ENCODE measurements at places on chromosomes 5 and 9.
A peak's percentile ranks its signal among the peaks of the same experiment; 100 is the strongest.

DNA sequence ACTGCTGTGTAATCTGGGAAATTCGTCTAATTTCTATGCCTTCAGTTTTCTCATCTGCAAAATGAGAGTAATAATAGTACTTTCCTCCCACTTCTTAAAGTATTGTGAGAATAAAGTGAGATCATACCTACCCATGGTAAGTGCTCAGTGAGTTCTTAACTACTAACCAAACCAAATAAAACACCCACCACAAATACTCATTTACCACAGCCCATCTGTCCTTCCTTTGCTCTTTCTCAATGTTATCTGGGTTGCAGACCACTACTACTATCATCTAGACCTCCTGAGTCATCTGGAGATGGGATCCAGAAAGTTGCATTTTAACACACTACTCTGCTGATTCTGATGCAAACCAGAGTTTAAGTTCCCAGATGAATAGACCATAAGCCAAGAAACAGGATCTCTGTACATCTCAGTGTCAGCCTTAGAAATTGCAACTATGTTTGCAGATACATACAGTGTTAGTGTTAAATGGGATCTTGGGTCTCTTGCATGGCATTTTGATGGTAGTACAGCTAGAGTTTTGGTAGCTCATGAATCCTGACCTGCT lies 105.4 kb upstream of the ATP10B start:
- DNase-seq, result no peak

DNA sequence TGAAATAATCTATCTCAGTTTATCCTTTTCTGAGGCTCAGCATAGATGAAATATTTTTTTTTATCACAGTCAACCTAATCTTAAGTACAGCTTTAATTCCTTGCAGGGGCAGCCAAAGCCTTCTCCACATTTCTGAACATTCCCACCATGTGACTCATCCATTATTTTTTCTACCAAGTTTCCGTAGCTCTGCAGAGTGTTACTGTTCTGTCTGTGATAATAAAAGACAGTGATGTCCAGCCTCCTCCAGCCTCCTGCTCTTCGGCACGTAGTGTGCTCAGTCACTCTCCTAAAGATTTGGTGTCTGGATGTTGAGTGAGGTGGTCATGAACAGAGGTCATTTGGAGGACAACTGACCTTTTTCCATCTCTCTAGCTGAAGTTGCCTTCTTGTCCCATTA lies 338.1 kb upstream of the ADAMTS16 start:
- DNase-seq, result no peak

DNA sequence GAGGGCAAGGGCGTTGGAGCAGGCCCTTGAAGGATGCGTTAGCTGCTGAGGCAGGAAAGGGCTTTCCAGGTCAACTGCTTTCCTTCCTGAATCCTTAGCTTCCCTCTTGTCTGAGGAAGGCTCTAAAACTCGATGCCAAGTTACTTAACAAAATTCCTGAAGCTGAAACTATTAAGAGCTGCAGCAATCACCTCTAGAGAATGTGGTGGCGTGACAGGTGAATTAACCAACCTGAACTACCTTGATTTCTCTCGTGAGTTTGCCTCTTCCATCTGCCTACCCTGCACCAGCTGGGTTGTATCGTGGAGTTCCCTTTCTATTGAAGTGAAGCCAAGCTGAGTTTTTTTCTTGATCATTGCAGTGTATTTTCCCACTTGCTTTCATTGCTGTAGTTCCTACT lies 96.1 kb downstream of the PDE8B start:
- DNase-seq, result no peak

DNA sequence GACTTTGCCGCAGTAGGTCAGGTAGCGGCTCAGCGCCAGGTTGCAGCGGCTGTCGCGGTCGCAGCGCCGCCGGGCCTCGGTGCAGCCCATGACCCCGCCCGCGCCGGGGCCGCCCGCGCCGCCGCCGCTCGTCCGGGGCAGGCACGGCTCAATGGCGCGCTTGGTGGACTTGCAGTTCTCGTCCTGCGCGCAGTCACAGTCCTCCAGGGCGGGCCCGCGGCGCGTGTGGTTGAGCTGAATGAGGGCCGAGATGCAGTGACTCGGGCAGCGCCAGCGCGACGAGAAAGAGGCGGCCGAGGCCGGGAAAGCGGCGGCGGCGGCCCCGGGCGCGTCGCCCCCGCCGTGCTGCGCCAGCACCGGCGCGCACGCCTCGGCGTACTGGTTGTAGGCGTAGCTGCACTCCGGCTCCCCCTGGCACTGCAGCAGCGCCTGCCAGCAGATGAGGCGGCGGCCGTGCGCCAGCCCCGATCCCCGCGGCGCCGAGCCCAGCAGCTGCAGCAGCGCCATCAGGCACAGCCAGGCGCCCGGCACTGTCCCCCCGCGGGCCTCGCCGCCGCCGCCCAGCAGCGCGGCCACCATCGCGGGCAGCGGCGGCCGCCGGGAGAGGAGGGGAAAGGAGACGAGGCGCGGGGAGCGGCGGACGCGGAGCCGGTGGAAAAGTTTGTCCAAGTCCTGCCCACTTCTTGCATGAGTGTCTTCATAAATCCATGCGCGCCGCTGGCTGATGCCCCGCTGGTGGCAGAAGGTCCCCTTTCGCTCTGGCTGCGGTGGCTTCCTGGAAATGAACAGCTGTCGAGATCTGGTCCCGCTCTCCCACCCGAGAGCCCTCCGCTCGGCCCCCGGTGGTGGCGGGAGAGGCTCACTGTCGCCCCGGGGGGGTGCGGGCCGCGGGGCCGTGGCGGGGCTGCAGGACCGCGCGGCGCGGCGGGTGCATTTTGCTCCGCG lies 833 bp downstream of the GAS1 start:
- peak; percentile 52 for DNase-seq

DNA sequence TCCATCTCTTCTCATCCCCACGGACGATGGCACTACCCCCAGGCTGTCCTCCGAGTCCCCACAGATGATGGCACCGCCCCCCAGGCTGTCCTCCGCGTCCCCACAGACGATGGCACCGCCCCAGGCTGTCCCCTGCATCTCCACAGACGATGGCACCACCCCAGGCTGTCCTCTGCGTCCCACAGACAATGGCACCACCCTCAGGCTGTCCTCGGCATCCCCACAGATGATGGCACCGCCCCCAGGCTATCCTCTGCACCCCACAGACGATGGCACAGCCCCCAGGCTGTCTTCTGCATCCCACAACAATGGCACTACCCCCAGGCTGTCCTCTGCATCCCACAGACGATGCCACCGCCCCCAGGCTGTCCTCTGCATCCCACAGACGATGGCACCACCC lies 57.4 kb upstream of the PTCH1 start:
- DNase-seq, result no peak

GRCh38 chr5:149860801-149861322 lies 83.7 kb downstream of the PDE6A start:
- no peak for DNase-seq

GRCh38 chr9:114178756-114179450 lies 23.6 kb downstream of the COL27A1 start:
- no peak for DNase-seq

- no peak for DNase-seq
Measured at GRCh38 chr5:92401492-92401891, 1018.4 kb upstream of the ARRDC3 start.

- DNase-seq, result no peak
Measured at GRCh38 chr9:136943291-136944211, 987 bp downstream of the FBXW5 start.

DNA sequence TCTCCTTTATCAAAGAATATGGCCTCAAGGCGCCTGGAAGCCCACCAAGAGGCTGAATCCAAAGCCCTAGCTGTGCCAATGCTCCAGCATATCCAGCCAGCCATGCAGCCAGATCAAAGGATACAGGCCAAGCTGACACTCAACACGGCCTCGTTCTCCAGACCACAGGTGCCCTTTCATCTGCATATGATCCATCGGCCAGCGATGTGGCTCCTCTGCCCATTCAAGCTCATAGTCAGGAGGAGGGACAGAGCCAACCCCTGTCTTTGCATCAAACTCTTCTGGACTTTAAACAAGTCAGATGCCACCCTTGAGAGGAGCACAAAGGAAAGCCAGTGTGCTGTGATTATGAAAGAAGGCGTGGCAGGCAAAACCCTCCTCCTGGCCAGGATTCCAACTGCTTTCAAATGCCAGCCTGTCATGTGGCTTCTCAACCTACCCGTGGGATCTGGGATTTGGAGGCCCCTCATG lies 42.5 kb downstream of the ADAM19 start:
- DNase-seq, result no peak

DNA sequence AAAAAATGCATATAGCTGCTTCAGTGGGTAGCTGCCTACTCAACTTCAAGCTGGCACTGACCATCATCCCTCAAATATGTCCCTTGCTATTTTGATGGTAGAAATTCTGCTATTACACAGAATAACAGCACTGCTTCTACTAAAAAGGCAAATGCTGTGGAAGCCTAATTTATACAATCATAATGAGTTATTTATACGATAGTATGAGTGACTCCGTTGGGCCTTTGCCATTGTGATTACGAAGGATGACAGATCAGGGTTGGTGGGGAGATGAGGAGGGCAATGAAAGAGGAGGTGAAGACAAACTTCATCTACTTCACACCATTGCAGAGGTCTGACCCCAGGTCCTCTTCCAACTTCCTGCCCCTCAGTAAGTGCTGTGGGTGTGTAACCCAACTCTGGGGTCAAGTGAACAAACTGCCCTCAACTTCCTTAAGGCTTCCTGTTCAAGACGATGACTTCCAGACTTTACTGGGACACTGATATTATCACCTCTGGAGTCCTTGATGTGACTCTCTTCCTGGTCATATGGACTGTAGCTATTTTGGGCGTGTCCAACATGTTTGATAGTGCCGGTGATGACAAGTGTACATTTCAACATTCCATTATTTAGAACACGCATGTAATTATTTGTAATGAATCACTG lies 74.1 kb upstream of the RPS23 start:
- no peak for DNase-seq

DNA sequence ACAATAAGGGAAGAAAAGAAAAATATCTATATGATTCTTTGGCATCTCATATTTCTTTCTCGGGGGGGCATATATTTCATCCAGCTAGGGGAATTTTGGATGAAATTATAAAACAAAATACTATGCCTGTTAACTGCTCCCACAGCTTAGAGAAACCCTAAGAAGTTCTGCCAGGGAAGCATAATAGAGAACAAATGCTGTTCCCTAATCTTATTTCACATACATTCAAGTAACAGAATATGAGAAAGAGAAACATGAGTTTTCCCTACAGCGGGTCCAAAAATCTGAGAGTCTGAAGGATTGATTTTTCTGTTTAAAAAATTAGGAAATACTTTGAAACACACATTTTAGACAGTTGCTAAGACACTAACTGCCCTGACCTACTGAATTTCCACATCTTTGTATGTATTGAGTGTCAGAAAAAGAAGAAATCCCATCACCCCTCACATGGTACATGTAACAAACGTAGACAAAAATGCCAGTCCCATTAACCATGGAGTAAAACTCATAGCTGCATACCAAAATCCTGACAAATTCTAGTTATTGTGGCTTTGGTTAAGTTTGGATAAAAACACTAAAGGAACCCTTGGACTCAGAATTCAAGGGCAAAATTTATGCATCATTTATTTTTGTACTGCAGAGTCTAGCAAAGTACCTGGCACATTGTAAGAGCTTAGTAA lies 620.2 kb upstream of the DMAC1 start:
- no peak for DNase-seq

GRCh38 chr9:86965636-86966395 lies 18.5 kb upstream of the GAS1 start:
- no peak for DNase-seq

- DNase-seq, result no peak
Measured at GRCh38 chr5:514101-514485, 10.2 kb downstream of the SLC9A3 start.

- no peak for DNase-seq
Measured at GRCh38 chr9:34477541-34477940, 18.9 kb downstream of the DNAI1 start.

DNA sequence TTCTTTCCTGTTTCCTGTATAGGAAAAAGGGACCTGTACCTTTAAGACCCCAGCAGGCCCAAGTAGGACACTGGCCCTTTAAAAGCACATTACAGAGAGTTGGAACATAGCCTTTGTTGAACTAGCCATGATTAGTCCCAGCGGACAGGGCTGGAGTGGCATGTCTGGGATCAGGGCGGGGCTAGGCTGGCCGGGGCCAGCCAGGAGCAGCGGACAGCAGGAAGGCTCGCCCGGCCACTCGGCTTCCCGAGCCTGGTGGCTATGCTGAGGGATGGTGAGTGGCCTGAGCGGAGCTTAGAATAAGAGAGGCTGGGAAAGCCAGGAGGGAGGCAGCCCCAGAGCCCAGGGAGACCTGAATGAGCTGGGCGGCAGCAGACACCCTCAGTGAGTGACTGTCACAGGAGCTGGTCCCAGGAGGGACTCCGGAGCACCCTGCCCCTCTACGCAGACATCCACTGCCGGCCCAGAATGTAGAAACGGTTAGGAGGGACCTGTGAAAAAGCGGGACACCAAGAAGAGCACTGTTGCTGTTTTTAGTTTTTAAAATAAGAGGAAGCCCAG lies 92.1 kb downstream of the DAB2IP start:
- no peak for DNase-seq

DNA sequence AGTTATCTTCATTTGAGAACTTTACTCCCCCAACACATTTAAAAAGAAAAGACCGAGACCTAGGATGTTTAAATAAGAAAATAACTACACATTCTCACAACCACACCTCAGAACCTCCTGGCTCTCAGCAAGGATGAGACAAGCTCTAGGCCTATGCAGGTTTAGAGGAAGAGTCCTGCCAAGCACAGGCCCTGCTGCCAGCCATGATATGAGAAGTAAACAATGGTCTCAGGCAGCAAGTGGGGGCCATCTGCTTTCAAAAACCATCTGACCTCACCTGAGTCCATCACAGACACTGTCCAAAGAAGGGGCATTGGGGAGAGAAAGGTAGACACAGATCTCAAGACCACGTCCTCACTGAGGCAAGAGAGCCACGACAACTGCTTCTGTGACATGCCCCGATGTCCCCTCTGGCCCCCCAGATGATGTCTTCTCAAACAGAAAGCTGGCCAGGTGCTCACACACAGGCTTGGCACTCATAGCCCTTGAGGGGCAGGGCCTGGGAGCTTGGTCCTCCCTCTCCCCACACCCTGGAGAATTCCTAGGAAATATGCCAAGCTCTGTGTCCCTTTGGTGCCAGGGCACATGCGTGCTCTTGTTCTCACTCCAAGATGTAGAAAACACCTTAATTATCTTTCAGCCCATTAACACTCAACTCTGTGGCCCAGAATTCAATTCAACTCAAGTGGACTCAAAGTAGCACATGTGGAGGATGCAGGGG lies 150.4 kb downstream of the FSTL4 start:
- DNase-seq, result no peak

GRCh38 chr9:112295174-112295573 lies 38.2 kb downstream of the PTBP3 start:
- no peak for DNase-seq
